Cardiac ventricle fibroblast (primary cell): ENCODE measurements at places on chromosomes 11 and 22. TPM values are rescaled to one million over a fixed set of nuclear protein-coding genes. Genes with fewer than 3 reads are reported as not detected.

Gene C11orf52
- 1.4 and 2.2 TPM in 2 replicates for total RNA-seq

Gene KLHL35
- total RNA-seq, result 4.5 and 8.3 TPM in 2 replicates

Gene PTPRJ
- total RNA-seq, result 2.3 and 2.4 TPM in 2 replicates

Gene KRTAP5-8
- total RNA-seq, result not detected in 2 replicates

Gene MUC5AC
- not detected in 2 replicates for total RNA-seq

Gene DGCR6
- total RNA-seq, result 0.20 TPM in 1 of 2 replicates, not detected in the other
